AML-193 (cell line): ENCODE measurements at places on chromosomes 1 and 21.

GRCh38 chr1:156140879-156141707, 12.3 kb upstream of the SEMA4A start:
- no peak for DNase-seq

GRCh38 chr1:184425449-184426277, 38.8 kb downstream of the C1orf21 start:
- DNase-seq = no peak

DNA sequence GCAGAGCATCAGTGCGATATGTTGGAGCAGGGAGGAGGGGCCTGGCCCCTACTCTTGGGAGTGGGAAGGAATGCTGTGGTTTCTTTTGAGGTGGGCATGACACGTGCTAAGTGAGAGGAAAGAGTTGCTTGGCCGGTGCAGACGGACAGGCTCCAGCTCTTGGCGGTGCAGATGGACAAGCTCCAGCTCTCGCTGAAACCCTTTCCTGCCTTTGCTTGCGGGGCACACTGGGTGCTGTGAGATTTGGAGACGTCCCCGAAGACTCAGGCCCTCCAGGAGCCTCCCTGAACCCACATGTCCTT, 15.9 kb downstream of the PDXK start:
- DNase-seq = no peak

GRCh38 chr1:165661703-165662102, 30.7 kb downstream of the MGST3 start:
- no peak for DNase-seq
